Effector memory CD4-positive, alpha-beta T cell (primary cell): ENCODE measurements at places on chromosomes 12 and 14.

DNA sequence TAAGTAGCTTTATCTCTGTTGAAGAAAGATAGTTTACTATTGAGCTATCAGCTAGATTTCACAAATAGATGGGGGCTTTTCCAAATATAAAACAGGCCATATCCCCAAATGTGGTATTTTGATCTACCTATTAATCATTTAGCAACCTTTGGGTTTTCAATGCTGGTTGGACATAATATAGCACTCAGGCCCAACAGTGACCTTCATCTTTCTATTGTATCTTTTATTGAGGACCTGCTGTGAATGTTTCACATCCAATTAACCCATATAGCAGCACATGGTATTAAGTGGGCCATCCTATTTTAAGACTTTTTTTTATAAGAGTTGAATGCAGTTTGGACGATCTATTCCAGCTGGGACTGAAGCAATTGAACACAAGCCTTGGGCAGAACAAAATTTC is 10.0 kb upstream of the NR1H4 start:
- DNase-seq = no peak

GRCh38 chr14:100015251-100015655 is 50.0 kb upstream of the EVL start:
- no peak for DNase-seq

DNA sequence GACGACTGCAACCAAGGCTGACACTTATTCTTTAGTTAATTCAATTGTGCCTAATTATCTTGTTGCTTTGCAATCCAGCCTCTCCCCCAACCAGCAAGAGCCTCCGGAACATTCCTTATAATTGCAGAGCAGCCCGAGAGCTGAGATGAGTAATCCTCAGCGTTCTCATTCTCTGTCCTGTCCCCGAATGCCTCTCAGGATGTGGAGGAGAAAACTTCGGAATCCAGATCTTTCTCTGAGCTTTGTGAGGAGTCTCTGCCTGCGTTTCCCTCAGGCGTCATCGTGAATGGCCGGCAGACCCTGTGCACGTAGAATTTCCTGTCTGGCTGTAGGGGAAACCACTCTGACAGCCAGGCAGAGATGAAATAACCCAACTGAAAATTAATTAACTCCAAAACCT is 160.5 kb upstream of the DIO3 start:
- no peak for DNase-seq

- DNase-seq = no peak
Measured at GRCh38 chr12:127162902-127163301, 1104.1 kb upstream of the TMEM132C start.

- no peak for DNase-seq
Measured at GRCh38 chr12:15863984-15864383, 18.2 kb upstream of the STRAP start.

DNA sequence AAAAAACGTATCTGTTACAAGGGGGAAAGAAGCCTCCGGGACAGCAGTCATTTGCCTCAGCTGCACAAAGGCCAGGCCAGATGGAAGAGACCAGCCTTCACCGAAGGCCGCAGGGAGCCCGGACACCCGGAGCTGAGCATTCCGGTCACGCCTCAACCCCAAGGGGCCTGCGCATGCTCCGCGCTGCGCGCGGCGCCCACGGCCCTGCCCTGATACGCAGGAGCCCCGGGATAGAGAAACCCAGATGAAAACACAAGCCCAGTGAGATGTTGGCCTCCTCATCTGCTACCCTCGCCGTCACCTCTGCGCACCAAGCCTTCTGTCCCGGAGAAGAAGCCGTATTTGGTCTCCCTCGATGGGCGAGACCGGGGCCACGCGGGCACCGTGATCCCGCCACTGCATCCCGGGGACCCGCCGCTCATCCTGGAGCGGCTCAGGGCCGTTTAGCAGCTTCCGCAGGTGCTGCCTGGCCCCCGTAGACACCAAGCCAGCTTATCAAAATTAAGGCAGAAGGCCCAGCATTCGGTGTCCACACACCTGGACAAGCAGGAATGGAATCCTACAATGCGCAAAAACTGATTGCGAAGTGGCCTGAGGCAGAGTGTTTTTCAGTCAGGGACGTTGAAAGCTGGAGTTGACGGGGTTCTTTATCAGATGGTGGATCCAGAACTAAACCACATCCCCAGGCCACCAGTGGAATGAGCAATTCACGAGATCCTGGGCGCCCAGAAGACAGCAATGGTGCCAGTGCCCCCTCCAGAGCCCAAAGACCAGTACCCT is 2.6 kb downstream of the OR8S1 start:
- DNase-seq = no peak

- no peak for DNase-seq
Measured at GRCh38 chr14:40682131-40682913, 924.4 kb upstream of the LRFN5 start.

- no peak for DNase-seq
Measured at GRCh38 chr12:5524769-5525436, 93.0 kb downstream of the NTF3 start.

DNA sequence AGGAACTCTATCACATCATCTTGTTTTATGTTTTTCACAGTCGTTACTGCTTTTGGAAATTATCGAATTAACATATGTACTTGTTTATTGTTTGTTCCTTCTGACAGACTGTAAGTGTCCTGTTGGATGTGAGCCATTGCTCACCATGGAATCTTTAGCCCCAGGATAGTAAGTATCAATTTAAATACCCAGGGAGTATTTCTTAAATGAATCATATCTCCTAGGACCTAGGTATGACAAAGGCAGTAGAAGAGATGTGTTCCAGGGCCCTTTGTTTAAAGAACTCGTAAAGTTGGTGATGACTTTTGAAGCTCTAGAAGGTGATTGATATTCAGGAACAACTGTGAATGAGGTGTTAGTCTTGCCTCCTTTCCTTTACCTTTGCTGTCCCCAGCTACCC is 30.3 kb upstream of the STRAP start:
- DNase-seq = no peak

DNA sequence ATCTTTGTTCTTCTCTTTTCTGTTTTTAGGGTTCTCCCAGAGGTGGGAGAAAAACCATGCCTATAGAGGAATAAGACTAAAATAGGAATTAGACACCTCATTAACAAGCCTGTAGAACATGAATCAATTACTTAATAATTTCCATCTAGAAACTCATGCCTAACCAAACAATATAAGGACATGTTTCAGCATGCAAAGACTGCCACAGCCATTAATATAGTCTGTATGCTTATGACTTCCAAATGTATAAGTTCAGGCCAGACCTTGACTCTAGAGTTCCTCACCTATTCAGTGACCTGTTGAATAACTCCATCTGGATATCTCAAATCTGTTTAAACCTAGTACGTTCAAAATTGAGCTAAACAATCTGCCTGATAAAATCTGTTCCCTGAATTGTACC is 304.6 kb downstream of the BMP4 start:
- no peak for DNase-seq

- DNase-seq = no peak
Measured at GRCh38 chr12:31249356-31249755, 76.6 kb downstream of the SINHCAF start.
